ENCODE measurements at places on chromosomes 7 and 10. TPM values are rescaled to one million over a fixed set of nuclear protein-coding genes. Genes with fewer than 3 reads are reported as not detected.
A peak's percentile ranks its signal among the peaks of the same experiment; 100 is the strongest.

DNA sequence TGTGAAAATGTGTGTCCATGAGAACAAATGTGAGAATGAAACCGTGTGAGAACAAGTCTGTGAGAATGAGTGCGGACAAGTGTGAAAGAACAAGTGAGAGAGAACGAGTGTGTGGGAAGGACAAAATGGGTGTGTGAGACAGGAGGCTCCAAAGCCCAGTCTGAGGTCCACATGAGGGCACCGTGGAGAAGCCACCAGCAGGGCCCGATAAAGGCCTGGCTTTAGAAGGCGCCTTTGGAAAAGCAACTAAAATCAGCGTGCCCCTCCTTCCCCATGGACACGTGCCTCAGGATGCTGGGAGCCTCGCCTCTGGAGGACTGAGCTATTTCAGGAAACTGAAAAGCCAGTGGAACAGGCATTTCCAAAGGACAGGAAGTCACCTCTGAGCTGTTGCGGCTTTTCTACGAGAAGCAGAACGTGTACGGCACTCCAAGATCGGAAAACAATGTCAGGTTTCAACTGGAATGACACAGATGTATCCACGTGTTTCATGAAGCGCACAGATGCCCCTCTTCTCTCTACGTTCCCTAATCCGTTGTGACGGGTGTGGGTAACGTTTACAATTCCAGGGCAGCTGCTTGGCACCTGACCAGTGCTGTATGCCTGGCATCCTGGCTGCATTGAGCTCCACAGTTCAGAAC lies 46.4 kb downstream of the ESYT2 start:
- no peak for DNase-seq

- no peak for DNase-seq
Measured at GRCh38 chr10:109992485-109992884, 15.3 kb upstream of the ADD3 start.

- no peak for DNase-seq
Measured at GRCh38 chr7:66125052-66125694, 10.5 kb downstream of the CRCP start.

DNA sequence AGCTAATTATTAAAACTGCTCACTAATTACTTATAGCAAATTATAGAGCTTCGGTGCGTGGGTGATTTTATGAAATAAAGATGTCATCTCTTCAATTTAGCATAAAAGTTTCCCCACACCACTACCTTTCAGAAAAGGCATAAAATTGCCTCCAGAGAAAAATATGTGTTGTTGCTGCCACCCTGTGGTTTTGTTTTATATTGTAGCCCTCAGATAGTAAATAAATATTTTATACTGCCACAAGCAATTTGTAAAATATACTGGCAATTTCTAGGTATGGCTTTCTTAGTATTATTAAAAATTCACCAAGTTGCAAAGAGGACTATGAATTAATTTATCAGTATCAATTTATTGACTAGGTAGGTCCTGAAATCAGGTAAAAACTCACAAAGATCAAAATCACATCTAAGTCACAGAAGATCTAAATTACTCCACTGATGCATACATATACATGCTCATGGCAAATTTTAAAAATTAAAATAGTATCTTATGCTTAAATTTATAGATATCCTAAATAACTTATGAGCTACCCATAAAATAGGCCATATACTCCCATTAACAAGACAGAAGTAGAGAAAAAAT lies 26.5 kb downstream of the ASNS start:
- DNase-seq, result no peak

DENND11 gene
- total RNA-seq, result 17.2 TPM

DNA sequence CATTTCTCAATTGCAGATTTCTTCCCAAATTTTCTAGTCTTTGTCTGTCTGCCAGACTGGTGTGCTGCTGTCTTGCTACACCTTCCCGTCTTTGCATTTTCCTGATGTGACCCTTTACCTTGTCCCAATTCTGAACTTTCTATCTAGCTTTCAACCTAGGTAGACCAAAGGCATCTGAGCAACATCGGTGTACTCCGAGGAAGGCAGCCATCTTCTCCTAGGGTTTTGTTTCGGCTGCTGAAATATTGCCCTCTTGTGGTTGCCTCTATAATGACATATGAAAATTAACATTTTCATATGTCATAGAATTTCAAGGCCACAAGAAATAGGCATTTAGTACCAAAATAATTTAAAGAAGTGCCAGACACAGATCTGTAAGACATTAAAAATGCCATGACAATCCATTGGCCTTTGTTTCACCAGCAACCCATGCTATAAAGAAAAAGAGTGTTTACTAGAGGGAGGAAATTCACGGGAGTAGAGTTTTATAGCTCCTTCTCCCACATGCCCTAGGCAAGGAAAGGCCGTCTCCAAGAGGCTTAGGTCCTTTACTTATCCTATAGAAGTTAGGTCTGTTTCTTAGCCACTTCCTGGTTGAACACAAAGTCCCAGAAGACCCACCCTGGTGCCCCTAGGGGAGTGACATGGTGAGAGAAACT lies 23.4 kb downstream of the OR9A2 start:
- DNase-seq, result no peak

ITGA8 gene
- total RNA-seq, result 47.4 TPM

GRCh38 chr7:126574276-126575250 lies 678.2 kb downstream of the GRM8 start:
- no peak for DNase-seq

DNA sequence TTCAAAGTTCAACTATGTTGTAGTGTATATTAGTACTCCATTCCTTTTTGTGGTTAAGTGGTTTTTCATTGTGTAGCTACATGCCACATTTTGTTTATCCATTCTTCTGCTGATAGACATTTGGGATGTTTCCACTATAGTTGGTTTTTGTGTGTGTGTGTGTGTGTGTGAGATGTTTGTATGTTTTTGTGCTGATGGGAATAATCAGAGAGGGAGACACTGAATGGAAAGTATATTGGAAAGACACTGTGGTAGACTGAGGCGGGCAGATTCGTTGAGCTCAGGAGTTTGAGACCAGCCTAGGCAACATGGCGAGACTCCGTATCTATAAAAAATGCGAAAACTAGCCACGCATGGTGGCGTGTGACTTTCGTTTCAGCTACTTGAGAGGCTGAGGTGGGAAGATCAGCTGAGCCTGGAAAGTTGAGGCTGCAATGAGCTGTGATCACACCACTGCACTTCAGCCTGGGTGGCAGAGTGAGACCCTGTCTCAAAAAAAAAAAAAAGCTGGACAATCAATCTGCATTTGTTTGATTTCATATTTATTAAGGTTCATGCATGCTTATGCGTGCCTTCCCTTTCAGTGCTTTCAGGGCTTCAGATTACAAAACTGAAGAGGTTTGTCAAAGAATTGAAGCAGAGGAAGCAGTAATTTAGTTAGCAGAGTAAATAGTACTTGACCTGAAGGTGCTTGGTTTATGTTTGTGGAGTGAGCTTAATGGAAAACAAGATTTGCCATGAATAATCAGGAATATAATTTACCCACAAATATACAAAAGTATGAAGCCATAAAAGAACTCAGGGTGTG lies 14.7 kb downstream of the SEC24C start:
- DNase-seq, result no peak

DNA sequence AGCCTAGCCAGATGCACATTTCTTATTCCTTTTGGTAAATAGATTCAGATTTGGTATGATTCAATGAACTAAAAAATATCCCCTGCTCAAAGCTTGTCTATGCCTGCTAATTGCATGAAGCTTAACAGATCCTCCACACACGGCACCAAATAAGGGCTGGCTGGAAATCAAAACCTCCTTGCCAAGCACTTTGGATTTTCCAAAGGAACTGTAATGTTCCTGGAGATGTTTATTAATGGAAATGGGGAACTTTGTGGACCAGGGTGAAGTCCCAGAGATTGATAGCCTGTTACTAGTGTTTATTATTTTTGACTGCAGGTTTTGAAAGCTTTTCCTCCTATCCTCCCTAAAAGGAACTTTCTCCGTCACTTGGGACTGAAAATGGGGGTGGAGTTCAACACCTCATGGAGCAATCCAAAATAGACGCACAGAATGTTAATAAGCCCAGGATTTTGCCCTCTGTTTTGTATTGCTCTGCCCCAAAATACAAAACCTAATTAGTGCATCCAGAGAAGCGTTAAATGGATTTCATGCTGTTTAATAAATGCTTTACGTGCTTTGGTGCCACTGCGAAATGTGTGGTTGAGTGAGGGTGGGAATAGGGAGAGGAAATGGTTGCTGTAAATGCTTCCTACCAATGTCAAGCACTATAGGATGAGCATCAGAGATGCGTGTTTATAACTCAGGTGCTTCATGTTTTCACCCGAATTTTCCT lies 1027.7 kb downstream of the LRMDA start:
- no peak for DNase-seq

PON3 gene
- 0.50 TPM for total RNA-seq

PARD3 gene
- 101 TPM for total RNA-seq

OR9A2 gene
- total RNA-seq, result not detected

FRMPD2 gene
- total RNA-seq, result not detected

DNA sequence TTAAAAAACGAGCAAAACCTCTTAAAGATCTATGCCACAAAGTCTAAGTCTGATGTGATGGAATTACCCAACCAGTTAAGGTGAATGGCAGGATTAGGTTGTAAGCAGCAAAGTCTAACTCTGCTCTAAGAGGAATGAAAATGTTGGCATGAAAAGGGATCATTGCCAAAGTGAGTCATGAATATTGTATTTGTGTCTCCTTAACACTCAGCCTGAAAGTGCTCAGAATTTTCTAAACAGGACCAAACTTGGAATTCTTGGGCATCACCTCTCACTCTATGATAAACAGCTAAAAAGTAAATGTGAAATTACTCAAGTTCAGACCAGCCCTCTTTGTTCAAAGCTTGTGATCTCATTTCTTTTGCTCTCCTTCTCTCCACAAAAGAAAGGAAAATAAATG lies 27.0 kb downstream of the PPP1R3A start:
- DNase-seq, result no peak

MMP21 gene
- not detected for total RNA-seq

CDK1 gene
- total RNA-seq, result 0.26 TPM

- DNase-seq, result no peak
Measured at GRCh38 chr7:20299145-20299544, 31.6 kb upstream of the ITGB8 start.

PDE1C gene
- 19.9 TPM for total RNA-seq

TUBB8 gene
- not detected for total RNA-seq

ELAPOR2 gene
- 20.7 TPM for total RNA-seq

DNA sequence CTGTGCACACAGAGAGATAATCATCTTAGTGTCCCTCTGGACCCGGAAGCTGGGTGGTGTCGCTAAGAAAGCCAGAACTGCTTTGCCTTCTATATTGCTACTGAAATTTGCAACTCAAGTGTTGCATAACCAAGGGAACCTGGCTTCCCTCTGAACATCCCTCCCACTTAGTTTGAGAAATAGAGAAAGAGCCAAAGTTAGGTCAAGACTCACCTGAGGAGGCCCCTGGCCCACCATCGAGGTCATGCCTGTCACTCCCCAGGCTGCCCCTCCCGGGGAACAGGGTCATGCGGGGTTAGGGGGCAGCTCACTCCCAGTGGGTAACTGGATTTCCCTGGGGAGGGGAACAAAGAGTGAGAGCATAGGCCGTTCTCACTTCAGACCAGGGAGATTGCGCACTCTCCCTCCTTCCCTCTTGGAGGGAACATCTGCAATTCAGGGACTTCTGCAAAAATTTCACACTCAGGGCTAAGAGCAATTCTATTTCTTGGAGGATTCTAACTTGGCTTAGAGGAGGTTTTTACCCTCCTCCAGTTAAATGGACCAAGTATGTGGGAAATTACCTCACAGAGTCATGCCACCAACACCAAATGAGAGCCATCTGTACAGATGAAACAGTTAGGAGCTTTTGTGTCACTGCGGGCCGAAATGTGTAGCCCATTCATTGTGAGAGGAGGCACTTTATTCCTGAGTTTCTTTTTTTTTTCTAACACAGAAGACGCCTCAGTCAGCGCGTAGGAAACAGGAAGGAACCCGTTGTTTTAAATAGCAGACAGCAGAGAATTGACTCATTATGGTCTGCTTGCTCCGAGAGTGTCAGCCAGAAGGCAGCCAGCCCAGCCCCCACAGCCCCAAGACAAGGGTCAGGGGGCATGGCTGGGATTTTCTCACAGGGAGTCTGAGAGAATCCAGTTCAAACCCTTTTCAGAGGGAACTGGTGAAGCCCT lies 221.3 kb downstream of the ARHGAP12 start:
- DNase-seq, result no peak

- no peak for DNase-seq
Measured at GRCh38 chr7:400901-401485, 111.0 kb downstream of the FOXL3 start.

DNA sequence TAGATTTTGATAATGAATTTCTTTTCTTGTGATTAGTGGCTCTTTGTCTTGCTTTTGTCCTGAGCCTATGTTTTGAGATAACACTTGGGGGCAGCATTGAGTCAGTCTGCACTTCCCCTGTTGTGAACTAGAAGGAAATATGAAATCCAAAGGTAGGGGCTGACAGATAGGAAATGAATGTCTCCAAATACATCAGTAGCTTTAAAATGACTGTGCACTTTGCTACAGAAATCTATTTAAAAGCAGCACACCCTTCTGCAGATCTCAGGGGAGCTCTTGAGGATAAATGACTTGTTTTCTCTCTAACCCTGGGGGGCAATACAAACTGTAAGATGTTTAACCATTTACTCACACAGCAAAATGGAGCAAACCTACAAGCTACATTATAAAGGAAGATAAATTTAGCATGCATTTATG lies 176.0 kb upstream of the MYO3A start:
- DNase-seq, result peak; percentile 45

DNA sequence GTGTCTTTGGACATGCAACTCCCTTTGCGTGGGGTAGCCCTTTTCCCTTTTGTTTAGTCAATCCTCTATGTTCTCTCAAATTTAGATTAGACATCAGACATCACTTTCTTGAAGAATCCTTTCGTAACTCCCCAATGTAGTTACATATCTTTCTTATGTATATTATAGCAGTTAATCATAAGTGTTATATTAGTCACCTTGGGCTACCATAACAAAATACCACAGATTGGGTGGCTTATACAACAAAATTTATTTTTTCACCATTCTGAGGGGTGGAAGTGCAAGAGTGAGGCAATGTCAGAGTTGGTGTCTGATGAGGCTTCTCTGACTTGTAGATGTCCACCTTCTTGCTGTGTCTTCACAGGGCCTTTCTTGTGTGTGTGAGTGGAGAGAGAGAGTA lies 105.7 kb downstream of the PHTF2 start:
- DNase-seq, result no peak

DNA sequence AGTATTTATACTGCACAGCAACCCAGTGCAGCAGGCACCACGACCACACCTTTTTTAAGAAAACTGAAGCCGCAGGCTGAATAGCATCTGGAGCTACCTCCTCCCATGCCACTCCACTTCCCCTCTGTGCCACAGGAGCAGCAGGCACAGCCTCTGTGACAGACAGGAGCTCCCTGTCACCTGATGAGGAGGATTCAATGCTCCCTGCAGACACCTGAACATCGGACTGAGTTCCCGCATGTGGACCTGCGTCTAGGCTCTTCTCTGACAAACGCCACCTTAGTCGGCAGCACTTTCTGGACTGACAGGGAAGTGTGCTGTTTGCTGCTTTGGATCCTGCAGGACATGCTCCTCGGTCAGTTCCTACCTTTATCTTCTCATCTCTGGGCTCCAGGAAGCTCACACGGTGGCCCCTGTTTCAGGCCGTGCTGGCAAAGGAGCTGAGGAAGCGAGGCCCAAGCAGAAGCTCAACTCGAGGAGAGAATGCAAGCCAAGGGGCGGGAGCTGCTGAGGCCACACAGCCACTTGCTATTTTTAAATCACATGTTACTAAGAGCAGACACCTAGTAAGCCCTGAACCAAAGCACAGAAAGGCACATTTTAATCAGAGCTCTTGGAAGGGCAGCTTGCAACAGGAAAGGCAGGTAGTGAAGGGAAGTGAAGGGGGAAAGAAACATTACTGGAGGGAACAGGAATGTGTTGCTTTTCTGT lies 56.6 kb downstream of the VOPP1 start:
- DNase-seq, result no peak

SLC26A3 gene
- total RNA-seq, result 13.1 TPM

RARRES2 gene
- 170 TPM for total RNA-seq

NMT2 gene
- total RNA-seq, result 14.1 TPM

ADRA2A gene
- total RNA-seq, result 3.6 TPM

Measured in esophagus muscularis mucosa (tissue), 4 donors.